ENCODE measurements at places on chromosomes 11 and 22.

- no peak for DNase-seq
Measured at GRCh38 chr22:30871391-30872284, 96.9 kb downstream of the MORC2 start.

DNA sequence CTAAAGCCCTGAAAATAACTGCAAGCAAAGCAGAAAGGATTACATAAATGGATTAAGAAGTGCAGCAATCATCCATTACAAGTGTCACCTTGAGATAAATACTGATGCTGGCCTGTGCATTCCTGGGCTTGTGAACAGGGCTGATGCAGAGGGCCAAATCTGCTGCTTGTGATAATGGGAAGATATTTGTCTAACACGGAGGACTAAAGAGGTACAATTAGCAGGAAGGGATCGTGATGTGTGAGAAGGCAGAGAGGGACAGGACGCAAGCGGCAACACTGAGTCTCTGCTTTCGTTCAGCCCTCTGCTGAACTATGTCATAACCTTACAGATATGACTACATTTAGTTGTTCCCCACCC lies 107.7 kb upstream of the DDI1 start:
- no peak for DNase-seq

DNA sequence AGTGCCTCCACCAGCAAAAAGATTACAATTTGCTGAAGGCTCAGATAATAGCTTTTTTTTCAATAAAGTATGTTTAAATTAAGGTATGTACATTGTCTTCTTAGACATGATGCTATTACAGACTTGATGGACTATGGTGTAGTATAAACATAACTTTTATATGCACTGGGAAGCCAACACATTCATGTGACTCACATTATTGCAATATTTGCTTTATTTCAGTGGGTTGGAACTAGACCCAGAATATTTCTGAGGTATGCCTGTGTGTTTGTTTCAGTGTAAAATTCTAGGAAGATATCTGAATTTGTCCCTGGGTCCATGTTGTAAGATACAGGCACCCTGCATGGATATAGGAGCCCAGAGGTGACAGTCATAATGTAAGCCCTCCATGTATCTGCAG lies 120.0 kb upstream of the BDNF start:
- no peak for DNase-seq

- DNase-seq, result no peak
Measured at GRCh38 chr11:42075180-42075579, 615.7 kb upstream of the LRRC4C start.

GRCh38 chr11:46479601-46480000 lies 88.0 kb upstream of the CHRM4 start:
- no peak for DNase-seq

- no peak for DNase-seq
Measured at GRCh38 chr11:2573240-2574042, 126.4 kb downstream of the KCNQ1OT1 start.

DNA sequence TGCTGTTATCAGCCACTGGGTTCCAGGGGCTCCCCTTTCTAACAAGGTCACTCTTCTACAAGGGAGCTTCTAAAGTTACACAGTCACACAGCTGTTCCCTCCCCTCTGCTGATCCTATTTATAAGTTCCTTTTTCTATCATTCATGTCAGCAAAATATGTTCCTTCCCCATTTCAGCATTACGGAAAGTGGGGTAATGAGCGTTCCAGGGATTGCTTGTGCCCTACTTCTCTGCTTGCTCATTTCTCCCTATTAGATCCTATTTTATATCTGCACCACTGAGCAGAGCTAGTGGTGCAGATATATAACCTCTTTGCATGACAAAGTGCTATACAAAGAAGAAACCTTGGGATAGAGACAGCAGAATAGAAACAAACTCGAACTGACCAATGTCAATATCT lies 22.7 kb upstream of the PLEKHB1 start:
- no peak for DNase-seq

GRCh38 chr11:110948112-110948511 lies 235.9 kb upstream of the ARHGAP20 start:
- no peak for DNase-seq

DNA sequence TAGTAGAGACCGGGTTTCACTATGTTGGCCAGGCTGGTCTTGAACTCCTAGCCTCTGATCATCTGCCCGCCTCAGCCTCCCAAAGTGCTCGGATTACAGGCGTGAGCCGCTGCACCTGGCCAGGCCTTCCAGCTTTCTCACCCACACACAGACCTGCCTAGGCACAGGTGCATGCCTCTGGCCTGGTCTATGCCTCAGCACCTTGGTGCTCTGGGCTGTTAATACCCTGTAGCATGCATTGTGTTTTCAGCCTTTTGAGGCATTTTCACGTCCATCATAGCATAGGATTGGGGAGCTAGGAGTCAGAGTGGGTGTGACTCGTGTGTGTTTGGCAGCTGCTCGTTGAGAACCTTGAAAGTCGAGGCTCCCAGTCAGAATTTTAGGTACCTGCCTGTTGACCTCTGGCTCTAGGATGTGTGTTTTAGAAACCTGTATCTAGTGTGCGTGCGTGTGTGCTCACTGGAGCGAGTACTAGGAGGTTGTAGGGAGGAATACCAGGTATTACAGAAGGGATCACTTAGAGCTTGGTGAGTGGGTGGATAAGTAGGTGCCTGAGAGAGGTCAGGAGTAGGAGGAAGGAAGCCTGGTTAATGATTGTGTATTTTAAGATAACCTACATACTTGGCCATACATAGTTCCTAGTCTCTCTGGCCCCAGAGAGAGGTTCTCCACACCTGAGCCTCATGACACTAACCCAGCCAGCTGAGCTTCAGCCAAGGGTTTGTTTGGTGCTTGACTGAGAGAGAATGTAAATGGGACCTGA lies 20.0 kb downstream of the CRKL start:
- no peak for DNase-seq

DNA sequence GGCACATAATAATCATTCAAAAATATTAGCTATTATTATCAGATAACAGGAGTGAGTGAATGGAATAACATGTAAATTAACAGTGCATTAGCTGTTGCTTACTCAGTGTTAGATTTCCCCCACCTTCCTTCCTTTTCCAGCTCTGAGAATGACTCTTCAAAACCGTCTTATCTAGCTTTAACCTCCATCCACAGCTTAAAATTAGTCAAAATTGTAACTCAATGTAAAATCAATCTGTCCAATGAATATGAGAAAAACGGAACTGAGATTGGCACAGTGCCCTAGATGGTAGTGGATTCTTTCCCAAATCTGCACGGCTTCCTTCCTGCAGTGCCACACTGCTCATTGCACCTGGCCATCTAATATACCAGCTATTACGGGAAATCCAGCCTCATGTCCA lies 156.8 kb upstream of the BDNF start:
- DNase-seq, result no peak

DNA sequence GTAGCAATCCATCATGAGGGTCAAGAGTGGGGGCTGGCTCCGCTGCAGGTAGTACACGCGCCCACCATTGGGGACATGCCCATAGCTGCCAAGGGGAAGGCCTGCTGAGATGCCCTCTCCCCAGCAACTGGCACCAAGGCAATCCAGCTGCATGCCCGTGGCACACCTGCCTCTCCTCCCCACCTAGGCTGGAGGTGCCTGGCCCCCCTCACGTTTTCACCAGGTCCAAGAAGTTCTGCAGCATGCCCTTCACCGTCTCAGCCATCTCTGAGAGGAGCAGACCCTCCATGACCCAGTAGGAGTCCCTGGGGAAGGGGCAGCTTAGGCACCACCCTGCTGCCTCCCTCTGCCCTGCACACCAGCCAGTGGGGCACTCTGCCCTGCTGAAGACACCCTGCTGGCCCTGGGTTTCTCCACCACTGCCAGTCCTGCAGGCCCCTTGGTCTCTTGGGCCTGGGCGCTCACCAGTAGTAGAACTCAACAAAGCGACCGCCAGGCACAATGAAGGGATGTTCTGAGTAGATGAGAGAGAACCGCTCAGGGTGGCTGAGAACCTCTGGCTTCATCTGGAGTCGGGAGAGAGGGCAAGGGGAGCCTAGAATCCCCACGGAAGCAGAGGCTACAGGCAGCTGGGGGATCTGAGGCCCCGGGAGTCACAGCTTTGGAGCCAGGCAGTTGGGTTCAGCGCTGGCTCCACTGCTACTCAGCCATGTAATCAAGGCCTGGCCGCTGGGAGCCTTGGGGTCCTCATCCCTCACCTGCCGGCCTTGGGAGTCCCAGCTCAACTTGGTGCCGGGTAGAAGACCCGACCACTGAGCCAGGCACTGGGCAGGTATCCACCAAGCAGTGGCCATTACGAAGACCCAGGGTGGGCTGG lies 17.8 kb downstream of the TREH start:
- no peak for DNase-seq

DNA sequence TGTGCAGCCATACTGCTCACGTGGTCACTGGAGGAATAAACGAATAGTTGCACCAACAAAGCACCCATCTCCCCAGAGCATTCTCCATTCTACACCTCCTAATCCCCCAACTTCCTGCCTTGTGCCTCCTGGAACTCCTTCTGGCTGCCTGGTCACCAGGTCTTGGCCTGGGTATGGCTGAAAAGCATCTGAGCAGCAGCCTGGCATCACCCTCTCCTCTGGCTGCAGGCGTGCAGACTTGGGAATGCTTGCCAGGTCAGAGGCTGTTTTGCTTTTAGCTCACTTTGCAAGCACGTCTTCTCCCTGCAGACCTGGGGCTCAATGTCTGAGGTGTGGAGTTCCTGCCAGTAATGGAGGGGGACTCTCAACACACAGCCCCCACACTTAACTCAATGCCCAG lies 33.3 kb upstream of the KCNJ11 start:
- no peak for DNase-seq

GRCh38 chr11:33953289-33953688 lies 61.4 kb upstream of the LMO2 start:
- no peak for DNase-seq

GRCh38 chr11:2912498-2912897 lies 16.7 kb downstream of the PHLDA2 start:
- DNase-seq, result no peak

- no peak for DNase-seq
Measured at GRCh38 chr22:47259990-47260389, 497.5 kb downstream of the TBC1D22A start.

DNA sequence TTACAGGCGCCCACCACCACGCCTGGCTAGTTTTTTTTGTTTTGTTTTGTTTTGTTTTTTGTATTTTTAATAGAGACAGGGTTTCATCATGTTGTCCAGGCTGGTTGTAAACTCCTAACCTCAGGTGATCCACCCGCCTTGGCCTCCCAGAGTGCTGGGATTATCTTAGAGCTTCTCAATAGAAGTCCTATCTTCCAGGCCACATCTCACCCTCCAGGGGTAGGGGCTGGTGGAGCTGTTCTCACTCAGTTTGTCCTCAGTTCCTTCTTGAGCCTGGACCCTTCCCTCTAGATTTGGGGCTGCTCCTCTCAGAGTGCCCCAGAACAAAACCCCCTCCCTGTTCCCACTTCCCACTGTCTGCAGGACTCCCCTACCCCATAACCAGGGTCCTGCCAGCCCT lies 31.3 kb downstream of the BCR start:
- no peak for DNase-seq

GRCh38 chr11:42311514-42311913 lies 852.1 kb upstream of the LRRC4C start:
- no peak for DNase-seq

DNA sequence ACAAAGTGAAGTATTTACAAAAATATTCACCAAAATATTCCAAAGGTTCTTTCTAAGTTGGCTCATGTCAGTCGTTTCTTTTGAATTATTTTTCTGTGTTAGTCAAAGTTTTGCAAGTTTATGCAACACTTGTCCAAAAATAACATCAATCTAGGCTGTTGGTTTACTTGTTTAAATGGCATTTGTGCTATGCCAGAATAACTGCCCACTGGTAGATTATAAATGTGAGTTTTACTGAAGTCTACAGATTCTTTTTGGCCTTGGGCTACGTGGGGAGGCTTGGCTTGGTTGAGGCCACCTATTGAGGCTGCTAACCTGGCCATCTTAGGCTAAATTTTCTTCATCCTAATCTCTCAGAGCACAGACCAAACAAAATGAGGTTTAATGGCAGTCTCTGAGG lies 1091.9 kb upstream of the RAG2 start:
- DNase-seq, result no peak

GRCh38 chr11:61273178-61274078 lies 21.7 kb downstream of the VWCE start:
- DNase-seq, result no peak

DNA sequence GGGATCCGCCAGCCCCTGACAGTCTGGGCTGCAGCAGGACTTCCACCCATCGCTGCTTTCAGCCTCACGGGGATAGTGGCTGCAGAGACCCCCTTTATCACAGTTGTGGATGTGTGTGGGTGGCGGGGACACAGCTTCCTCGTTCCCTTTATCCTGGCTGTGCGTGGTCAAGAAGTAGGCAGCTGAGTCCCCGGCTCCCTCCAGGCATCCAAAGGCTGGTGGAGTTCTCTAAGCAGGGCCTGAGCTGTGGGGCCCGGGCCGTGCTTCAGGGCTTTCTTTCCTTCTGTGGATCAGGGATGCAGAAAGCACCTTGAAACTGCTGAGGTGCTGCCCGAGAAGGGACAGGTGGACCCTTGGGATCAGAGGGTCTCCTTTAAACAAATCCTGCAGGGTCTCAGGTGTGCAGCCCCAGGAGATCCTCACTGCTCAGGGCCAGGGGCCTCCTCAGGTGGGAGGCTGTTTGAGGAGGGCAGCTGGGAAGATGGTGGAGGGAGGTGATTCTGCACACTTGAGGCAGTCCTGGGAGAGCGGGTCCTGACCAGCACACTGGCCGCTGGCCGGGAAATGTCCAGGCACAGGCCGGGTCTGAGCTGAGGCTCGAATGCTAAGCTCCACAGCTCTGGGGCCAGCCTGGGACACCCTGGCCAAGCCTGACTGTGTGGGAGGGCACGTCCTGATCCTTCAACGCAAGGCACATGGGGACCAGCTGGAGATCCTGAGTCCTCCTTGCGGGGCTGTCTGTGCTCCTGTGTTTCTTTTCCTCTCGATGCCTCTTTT lies 1024.3 kb downstream of the BRD1 start:
- no peak for DNase-seq

DNA sequence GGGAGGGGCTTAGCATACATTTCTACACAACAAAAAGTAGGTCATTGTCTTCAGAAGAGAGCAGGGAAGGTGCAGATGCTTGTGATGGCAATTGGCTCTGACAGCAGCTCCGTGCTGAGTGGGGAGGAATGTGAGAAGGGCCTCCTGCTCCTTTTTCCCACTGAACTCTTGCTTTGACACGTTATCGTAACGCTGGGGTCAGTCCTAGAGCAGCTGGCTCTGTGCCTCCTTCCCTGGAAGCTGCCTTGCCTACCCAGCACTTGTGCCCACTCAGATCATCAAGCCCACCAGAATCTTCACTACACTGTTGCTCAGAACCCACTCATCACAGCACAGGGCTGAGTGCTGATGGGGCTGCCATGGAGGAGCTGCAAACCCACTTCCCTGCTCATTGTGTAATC lies 14.9 kb upstream of the NAV2 start:
- DNase-seq, result no peak
